GM23248 (cell line): ENCODE measurements at places on chromosomes 13 and 19. TPM values are rescaled to one million over a fixed set of nuclear protein-coding genes. Genes with fewer than 3 reads are reported as not detected.

- DNase-seq, result no peak
Measured at GRCh38 chr19:40604171-40604646, 3.0 kb downstream of the LTBP4 start.

GRCh38 chr13:57558051-57558467 is 73.5 kb upstream of the PCDH17 start:
- peak; percentile 4 for DNase-seq

DNA sequence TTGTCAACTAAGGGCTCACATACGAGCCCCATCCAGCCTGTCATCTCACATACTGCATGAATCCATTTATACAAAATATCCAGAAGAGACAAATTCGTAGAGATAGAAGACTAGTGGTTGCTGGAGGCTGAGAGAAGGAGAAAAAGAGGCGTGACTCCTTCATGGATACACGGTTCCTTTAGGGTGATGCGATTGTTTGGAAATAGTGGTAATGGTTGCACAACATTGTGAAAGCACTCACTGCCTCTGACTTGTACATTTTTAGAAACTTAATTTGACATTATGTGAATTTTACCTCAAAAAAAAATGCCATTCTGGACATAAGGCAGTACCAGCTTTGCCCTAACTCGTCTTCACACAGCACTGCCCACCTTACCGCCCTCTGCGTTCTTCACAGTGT is 27.3 kb downstream of the IGFL1 start:
- DNase-seq, result peak; percentile 60

Gene HCN2
- total RNA-seq, result 1.8 and 3.1 TPM in 2 replicates

Gene SLC7A1
- 34.7 and 52.0 TPM in 2 replicates for total RNA-seq

GRCh38 chr19:51702825-51703574 is 9.9 kb downstream of the SPACA6 start:
- DNase-seq, result peak; percentile 21
